ENCODE measurements at places on chromosomes 12 and 14.
A peak's percentile ranks its signal among the peaks of the same experiment; 100 is the strongest.

DNA sequence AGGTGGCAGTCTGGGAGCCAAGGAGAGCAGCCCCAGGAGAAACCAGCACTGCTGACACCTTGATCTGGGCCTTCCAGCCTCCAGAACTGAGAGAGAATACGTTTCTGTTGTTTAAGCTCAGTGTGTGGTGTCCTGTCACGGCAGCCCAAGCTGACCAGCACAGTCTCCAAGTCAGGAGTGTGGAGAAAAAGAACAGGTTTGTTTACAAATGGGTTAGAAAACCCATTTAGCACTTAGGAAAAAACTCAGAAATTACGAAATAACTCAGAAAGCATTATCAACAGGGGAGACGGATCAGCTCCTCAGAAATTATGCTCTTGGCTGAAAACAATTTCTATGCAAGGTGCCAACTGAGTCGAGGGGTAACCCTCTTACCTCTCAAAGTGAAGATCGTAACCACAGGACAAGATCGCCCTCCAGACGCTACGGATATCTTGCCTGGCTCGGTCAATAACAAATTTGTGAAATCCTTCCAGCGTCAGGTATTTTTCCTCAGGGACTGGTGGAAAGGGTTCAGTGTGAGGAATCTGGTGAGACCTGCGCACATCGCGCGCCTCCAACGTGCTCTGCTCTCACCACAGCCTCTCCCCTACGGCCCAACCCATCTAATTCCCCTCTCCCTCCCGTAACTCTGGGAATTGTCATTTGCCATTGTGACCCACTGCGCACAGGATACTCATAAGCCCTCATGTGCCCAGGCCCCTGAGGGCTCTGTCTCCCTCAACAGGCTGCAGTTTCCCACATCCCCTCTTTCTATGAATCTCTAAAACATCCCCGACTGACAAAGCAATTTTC lies 50.2 kb downstream of the TRAFD1 start:
- no peak for DNase-seq

- DNase-seq: peak; percentile 12
These were observed at the start of gene TMEM30B for GRCh38 chr14:61281186-61281947. TSS of gene TMEM30B (minus strand) at chr14:61281338. CDS start at chr14:61281147, 191 bp downstream.

- DNase-seq: no peak
These were observed 23.2 kb upstream of the RIN3 start for GRCh38 chr14:92490239-92490959.

DNA sequence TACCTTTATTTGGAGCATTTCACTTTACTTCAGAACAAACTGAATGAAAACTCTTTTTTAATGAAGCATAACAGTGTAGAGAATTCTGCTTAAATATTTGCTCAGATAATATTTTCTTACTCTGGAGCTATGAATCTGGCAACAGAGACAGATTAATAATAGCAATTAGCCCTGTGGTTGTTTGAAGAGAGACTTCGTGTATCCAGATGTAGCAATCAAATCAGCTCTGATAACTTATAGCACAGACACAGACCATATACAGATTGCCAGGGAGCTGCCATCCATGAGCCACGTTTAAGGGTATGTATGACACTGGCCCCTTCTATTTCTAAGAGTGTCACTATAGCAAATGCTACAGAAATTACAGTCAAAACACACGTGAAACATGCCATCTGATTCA lies 146.6 kb downstream of the EXOC5 start:
- DNase-seq: no peak

DNA sequence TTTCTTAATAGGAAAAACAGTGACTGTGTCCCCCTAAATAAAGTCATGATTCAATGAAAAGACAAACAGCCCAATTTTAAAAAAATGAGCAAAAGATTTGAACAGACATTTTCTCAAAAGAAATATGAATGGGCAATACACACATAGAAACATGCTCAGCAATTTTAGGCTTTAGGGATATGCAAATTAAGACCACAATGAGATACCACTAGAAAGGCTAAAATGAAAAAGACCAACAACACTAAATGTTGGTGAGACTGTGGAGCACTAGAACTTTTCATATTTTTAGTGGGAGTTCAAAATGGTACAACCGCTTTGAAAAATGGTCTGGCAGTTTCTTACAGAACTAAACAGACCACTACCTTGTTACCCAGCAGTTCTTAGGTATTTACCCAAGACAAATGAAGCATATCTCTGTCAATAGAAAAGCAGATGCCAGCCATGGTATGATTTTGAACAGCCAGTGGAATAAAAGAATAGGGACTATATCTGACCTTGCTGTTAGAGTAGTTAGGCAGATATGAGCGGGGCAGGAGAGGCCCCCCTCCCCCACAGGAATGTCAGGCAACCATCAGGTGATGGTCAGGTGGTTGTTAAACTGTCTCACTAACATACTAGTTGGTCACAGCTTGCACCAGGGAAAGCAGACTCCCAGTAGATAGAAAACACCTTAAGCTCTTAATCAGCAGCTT lies 108.8 kb downstream of the PRKCH start:
- DNase-seq: no peak

GRCh38 chr12:67514502-67514901 lies 134.0 kb upstream of the DYRK2 start:
- no peak for DNase-seq

GRCh38 chr12:50764286-50765094 lies 589 bp downstream of the ATF1 start:
- DNase-seq: no peak

DNA sequence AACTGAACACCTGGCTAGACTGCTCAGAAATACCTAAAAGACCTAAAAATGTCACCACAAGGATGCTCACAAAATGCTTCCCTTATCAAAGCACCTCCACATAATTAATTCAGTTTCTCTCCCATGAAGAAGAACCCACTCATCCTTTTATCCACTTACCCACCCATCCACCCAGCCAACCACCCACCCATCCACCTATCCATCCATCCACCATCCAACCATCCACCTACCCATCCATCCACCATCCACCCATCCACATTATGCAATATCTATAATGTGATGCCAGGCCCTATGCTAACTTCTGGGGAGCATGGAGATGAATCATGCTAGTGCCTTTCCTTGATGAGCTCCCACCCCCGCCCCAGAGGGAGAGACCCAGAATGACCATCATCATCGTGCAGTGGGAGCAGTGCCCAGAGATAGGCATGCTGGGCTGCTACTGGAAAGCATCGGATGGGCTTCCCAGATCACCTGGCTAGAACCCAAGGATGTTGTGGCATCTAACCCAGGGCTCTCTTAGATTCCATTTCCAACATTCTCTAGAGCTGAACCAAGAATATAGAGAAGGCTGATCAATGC lies 166.6 kb downstream of the TTC7B start:
- DNase-seq: no peak

- no peak for DNase-seq
These were observed 389.3 kb downstream of the BMP4 start for GRCh38 chr14:53567236-53567780.

GRCh38 chr12:88627501-88627900 lies 47.2 kb upstream of the KITLG start:
- no peak for DNase-seq

- no peak for DNase-seq
These were observed 80.7 kb downstream of the GRIN2B start for GRCh38 chr12:13900718-13901117.

GRCh38 chr14:72618424-72618823 lies 275.5 kb downstream of the DPF3 start:
- DNase-seq: no peak

- no peak for DNase-seq
These were observed 57.4 kb downstream of the IFNG start for GRCh38 chr12:68102163-68102562.

DNA sequence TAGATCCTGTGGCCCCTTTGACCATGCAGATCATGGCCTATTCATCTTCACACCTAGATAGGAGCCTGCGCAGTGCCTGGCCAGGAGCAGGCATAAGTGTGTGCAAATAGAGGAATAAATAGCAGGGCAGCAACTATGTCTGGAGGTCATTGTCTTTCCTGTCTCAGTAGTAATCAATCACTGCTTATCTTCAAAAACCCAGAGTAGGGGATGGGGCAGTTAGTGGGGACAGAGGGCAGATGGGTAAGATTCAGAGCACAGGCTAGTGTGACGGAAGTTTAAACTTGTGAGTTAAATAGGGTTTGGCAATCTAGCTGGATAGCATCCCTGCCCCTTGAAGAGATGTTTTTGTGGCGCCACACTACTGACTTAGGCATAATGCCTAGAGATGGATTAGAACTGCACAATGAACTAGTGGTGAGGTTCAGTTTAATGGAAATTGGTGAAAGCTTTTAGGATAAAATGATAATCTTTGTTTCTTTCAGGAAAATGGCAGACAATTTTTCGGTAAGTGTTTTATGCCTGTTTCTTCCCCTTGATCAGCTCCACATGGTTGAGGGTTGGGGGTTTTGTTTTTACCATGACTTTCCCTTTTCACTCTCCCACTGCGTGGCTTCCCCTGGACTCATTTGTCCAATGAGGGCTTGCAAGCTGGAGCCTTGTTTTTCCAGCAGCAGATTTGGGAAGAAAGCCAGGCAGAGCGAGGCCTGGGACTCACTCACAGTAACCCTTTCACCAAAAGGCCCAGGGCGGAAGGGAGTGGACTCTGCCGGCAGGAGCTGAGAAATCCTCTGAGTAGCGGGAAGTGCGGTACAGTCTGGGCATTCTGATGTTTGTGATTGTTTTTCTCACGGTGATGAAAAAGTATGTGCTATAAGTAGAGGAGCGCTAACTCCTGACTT lies 8.1 kb downstream of the LGALS3 start:
- no peak for DNase-seq

DNA sequence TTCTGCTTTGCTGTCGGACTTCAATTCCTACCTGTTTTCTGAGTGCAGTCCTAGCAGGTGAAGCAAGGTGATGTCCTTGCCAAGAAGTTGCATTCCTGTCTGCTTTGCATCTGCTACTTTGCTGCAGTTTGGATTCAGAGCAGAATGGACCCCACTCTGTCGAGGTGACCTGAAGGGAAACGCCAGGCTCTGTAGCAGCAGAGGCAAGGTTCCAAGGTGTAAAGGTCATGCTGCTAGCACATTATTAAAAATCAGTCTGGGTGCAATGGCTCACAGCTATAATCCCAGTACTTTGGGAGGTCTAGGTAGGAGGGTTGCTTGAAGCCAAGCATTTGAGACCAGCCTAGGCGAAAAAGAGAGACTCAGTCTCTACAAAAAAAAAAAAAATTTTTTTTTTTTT lies 17.3 kb upstream of the ALDH2 start:
- DNase-seq: no peak

DNA sequence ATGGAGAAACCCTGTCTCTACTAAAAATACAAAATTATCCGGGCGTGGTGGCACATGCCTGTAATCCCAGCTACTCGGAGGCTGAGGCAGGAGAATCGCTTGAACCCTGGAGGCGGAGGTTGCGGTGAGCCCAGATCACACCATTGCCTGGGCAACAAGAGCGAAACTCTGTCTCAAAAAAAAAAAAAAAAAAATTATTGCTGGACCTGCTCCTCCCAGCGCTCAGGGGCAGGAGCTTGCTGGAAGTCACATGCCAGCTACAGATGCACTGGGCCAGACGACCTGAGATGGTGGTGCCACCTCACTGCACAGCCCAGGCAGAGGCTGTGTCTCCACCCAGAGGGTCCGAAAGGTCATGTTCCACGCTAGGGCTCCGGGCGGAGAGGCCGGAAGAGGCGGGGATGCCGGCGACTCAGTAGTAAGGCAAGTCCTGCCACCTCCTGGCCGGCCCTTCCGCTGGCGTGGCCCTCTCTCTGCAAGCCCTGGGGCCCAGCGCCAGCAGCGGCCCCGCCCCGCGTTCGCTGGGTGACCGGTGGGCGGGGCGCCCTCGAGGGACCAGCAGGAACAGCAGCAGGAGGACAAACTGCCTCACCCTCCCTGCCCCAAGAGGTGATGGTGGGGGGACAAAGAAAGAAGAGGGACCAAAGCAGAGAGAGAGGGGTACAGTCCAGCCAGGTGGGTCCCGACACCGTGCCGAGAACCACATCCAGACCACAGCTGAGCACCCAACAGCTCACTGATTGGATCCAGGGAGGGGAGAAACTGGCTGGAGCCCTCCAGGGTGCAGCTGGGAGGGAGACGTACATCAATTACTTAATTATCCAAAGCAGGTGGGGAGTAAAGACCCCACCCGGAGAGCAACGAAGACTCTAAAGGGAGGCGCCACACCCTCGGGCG lies 3.6 kb upstream of the RHOF start:
- DNase-seq: no peak

DNA sequence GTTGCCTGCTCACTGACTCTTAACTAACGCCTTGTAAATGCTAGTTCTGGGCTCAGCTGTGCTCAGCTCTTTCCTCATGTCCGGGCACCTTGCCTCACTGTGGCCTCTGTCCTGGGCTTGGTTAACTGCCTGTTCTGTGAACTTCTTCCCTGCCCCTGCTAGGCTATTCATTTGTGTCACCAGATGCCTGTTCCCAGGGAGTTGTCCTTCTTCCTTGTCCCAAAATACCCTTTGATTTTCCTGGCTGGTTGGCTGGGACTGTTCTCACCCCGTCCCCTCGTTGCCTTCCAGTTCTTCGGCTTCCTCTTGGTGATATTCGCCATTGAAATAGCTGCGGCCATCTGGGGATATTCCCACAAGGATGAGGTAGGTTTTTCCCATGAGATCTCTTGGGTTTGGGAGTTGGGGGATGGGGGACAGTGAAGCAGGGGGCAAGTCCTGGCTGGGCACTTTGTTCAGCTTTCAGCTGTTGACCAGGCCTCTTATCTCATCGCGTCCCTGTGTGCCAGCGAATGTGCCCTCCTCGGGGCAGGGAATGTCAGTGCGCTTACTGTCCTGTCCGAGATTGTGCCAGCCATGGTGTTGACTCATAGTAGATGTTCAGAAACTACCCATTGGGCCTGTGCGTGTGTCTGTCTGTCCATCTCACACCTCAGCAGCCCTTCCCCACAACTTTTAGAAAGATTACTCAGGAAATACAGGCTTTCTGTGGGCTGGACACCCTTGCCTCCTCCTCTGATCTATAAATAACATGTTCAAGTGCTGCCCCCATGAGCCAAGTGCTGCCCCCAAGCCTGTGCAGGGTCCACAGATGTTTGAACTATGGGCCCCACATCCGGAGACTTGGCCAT lies 33.1 kb downstream of the CD9 start:
- no peak for DNase-seq

DNA sequence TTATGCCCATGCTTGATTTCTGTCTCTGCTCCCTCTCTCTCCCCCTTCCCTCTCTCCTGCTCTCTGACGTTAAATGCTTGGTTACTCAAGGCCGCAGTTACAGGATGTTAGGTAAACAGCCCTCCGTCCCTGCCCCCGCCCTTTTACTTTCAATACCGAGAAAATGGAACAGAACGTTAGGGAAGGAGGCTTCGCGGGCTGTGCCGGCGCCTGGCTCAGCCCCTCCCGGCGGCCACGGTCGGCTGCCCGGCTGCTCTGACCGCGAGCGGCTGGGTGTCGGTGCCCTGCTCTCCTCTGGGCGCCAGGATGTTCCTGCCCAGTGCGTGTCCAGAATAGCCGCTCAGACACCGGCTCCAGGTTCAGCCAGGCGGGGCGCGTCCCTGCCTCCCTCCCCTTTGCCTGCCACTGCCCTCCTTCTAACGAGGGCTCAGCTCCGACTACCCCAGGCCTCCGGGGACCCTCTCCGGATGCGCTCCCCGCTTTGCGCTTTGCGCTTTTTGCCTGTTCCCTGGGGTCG lies 166.1 kb downstream of the ADCK1 start:
- DNase-seq: no peak

DNA sequence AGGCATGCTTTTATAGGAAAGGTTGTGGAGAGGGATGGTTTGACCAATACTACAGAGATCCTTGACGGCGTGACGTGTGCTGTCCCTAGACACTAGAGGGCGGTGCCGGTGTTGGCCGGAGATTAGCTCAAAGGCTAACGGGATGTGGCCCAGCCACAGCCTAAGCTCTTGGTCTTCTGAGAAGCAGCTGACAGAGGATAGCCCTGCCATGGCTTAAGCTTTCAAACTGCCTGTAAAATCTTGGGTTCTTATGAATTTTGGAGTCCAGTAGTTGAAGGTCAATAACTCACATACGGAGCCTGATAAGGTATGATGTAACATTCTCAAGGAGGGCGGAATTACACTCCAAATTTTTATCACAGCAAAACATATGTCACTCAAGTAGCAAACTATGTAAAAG lies 515.7 kb upstream of the ATXN7L3B start:
- no peak for DNase-seq

Data from stimulated activated CD4-positive, alpha-beta T cell treated with anti-CD3 and anti-CD28 coated beads, TNF-alpha, amount 100 ng/mL, for 24 hours (primary cell).